ENCODE measurements at places on chromosomes 6 and 20.

DNA sequence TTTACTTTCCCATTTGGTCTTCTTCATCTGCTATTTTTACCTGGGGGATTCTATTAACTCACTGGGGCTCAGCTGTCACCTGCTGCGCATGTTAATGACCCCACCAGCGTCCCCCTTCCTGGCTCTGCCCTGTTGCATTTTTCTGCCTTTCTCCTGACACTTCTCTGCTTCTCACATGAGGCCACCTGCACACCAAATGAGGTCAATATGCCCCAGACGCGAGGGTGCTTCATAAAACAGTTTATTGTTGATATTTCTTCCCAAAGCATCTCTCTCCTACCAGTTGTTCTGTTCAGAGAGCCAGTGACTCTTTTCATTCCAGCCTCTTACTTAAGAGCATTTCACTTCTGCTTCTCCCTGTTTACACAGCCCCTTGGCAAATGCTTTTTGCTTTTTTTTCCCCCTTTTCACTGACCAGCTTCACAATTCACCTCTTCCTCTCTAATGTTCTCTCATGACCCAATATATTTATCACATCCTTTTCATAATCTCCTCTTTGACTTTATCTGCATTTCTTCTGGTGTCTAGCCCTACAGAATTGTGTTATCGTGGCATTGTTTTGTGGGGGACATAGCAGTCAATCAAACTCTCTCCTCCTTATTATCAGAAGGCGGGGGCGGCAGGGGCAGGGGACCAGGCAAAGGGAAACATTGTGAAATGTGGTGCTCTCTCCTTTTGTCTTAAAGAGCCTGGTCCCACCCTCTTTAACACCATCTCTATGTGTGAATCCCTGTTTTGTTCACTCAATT, 545.8 kb upstream of the CITED2 start:
- DNase-seq, result no peak

DNA sequence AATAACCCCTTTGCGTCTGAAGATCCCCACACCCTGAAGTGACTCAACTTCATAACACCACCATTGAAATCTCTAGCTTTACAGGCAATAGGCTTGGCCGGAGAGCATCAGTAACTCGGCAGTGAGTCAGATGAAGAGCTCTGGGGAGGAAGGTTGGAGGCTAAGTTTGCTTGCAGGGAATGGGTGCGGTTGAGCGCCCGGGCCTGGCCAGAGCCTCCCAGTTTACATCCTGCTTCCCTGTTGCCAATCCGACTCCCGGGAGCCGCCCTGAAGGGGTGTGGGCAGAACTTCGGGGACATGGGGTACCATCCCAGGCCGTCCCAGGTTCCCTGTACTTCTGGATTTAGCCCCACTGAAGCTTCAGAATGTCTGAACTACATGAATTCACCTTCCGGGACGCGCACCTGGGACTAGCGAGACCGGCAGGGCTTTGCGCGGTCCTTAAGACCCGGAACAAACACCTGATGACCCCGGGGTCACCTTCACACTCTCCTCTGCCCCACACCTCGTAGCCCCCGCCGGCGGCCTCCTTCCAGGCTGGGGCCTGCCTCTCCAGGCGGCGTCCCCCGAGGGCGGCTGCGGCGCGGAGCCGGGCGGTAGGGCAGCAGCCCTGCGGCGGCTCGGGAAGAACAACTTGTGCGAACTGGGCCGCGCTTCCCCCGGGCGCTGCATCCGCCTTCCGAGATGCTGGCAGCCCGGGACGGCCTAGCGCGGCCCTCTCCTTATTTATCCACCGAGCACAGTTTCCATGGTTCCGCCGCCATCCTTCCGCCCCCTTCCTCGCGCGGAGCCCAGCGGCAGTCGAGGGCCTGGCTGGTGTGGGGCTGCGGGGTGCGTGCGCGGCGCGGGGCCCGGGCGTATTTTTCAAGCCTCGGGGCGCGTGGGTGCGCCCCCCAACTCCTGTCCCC, 56.6 kb upstream of the RREB1 start:
- DNase-seq, result peak; percentile 41

DNA sequence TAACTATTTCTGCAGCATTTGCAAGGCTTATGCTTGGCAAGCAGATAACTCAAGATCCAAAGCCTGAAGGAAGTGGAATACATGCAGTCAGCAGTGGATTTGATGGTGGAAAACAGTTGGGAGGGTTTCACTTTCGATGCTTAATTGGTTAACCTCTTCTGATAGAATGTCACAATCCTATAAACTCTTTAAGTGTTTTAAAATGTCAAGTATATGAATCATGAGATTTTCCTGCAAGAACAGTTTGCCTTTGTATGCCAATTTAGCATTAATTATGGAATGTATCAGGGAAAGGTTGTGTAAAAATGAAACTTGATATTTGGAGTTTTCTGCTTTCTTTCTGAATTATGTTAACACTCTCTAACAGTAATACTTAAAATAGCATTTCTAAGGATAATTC, 36.6 kb downstream of the NKX2-4 start:
- DNase-seq, result no peak

DNA sequence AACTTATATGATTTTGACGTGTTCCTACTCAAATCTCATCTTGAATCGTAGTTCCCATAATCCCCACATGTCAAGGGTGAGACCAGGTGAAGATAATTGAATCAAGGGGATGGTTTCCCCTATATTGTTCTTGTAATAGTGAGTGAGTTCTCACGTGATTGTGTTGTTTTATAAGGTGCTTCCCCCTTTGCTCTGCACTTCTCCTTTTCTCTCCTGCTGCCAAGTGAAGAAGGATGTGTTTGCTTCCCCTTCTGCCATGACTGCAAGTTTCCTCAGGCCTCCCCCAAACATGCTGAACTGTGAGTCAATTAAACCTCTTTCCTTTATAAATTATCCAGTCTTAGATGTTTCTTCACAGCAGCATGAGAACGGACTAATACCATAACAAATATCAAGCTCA, 83.2 kb downstream of the MANEA start:
- DNase-seq, result no peak

GRCh38 chr20:17315407-17316231, 88.8 kb downstream of the PCSK2 start:
- DNase-seq, result no peak

GRCh38 chr20:36585410-36586125, 12.2 kb downstream of the TGIF2 start:
- DNase-seq, result peak; percentile 91

DNA sequence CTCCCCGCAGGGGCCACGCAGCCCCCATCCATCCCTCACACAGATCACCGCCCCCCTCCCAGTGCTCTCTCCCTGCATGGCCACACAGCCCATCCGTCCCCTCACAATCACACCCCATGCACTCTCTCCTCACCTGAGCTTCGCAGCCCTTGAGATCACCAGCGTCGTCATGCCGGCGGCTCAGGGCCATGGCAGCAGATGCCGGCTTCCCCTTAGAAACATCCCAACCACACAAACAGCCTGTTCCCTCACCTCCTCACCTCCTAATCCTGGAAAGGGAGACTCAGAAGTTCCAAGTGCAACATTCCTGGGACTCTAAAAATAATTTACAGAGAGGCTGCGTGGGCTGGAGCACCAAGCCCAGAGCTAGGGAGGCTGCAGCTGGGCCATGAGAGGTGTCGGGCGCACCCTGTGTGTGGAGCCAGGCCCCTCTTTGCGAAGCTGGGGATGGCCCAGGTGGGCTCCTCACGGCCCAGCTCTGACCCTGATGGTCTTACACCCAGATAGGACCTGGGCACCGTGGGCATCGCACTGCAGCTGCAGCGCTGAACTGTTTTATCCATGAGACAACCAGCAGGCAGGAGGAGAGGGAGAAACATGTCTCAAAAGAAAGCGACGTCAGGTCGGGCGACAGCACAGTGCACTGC, 125.3 kb downstream of the DLL1 start:
- no peak for DNase-seq

DNA sequence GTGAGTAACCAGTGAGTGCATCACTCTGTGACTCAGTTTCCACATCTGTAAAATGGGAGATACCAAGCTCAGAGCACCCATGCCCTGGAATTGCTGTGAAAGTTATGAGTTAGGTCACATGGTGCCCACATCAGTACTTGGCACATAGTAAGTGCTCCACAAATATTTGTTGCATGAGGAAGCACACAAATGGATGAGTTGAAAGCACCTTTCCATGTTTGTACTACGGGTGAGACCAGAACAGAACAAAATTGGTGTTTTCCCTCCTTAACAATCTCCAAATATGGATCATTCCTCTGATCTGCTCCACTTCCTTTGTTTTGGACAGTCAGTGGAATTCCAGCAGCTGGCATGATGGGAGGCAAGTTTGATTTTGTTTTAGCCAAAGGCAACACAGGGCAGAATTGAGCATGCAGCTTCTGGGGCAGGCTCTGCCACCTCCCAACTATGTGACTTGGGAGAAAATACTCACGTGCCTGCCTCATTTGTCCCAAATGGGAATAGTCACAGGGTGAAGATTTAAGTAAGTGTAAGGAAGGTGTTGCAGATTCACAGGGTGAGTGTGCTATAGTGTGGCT, 503.7 kb upstream of the SULF2 start:
- DNase-seq, result no peak

DNA sequence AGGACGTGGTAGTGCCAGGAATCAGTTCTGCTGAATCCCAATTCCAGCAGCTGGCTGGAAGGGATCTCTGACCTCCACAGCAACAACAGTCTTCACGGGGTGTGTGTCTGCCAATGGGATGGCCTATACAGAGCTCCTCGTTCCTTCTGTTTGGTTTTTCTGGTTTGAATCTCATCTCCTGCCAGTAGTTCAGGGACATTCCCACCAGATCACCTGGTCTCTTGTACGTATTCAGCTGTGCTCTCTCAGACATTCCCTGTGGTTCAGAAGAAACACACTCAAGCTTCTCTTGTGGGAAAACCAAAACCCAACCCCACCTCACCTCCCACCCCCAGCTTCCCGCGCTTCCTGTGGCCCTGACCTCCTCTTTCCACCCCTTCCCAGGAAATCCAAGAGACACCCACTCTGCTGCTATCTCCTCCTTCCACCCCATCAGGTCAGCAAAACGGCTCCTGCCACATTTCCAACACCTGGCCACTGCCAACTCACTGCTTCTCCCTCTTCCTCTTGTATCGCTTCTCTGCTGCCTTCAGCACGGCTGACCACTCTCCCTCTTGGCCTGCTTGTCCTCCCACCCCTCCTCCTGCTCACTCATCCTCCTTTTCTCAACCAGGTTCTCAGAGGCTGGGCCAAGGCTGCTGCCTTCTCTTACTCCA, 63.3 kb upstream of the PTGIS start:
- no peak for DNase-seq

- DNase-seq, result no peak
Observed at GRCh38 chr20:7171911-7172310, 404.4 kb downstream of the BMP2 start.

- DNase-seq, result peak; percentile 26
Observed at GRCh38 chr6:125918681-125919566, 37.6 kb upstream of the HINT3 start.

- DNase-seq, result no peak
Observed at GRCh38 chr20:57680131-57680716, 29.6 kb downstream of the PMEPA1 start.

DNA sequence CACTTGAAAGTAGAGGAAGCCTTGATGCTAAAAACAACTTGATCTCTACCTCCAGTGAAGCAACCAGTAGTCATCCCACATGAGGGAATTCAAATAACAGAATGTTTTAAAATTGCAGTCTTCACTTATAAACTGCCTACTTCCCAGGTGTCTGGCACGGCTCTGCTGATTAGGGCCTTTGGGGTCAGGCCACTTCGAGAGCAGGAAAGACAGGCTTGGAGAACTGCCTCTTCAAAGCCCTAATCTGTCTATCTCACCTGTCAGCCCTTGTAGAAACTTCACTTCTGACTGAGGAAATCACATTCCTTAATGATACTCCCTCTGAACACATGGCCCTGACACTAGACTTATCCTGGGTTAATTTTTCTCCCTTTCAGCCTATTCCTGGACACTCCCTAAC, 458.6 kb downstream of the TENT5A start:
- DNase-seq, result no peak

DNA sequence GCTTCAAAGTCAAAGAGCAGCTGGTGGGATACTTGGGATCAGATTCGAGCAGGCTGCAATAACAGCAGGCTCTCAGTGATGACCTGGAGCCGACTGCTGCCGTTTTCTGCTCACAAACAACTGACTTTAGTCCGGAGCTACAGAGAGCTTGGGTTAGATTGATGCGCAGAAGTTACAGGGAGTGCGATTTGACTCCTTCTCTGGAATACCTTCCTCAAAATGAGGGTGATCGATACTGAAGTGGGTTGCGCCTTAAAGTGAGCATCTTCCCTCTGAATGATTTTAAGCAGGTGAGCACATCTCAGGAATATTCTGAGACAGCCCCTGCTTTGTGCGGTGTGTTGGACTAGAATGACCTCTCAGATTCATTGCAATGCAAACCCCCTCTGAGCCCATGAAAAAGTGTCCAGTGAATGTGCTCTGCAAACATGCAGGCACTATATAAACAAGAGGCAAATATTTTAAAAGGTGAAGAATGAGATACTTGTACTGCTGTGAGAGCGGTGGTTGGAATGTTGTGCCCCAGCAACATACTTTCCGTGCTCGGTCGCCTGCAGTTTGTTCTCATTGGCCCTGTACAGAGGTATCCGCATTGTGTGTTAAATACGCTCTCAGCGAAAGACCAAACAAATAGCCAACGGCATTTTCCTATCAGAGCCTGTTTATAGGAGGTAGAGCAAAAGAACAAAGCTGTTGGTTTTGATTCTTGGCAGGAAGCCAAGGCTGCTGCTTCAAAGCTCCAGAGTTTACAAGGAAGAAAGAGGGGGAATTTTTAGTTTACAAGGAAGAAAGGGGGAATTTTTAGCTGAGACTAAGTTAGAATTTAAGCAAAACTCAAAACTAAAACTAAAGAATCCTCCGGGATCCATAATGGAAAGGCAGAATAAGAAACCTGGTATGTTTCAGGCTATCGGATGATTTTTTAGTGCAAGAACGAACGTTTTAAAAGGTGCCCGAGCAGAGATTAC, 67.7 kb downstream of the PHACTR2 start:
- DNase-seq, result peak; percentile 52

- no peak for DNase-seq
Observed at GRCh38 chr6:35610830-35611229, 77.9 kb downstream of the FKBP5 start.

GRCh38 chr20:60352017-60352416, 393.8 kb downstream of the CDH26 start:
- no peak for DNase-seq

- DNase-seq, result no peak
Observed at GRCh38 chr20:60255415-60255814, 297.2 kb downstream of the CDH26 start.

DNA sequence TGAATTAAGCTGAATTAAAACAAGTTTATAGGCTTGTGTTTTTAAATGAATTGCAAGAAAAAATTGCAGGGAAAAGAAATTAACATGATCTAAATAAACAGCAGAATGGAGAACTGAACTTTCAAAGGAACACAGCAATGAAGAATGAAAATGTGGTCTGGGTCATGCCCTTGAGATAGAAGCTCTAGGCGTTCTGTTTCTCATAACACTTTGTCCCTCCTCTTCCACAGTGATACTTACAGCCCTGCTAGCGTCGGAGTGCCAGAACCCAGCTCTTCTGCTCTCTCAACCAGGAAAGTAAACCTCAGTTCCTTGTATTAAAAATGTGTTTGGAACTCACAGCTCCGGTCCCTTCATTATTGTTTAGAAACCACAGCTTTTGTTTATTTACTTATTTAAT, 11.4 kb downstream of the HMGCLL1 start:
- DNase-seq, result no peak
